NCI-H460 (cell line): ENCODE measurements at places on chromosomes 3 and 15. TPM values are rescaled to one million over a fixed set of nuclear protein-coding genes. Genes with fewer than 3 reads are reported as not detected.

- peak; percentile 63 for DNase-seq
These were observed 127.8 kb downstream of the HCN4 start for GRCh38 chr15:73240866-73241499.

- DNase-seq: no peak
These were observed 650.9 kb downstream of the PDCD6IP start for GRCh38 chr3:34449305-34449704.

DNA sequence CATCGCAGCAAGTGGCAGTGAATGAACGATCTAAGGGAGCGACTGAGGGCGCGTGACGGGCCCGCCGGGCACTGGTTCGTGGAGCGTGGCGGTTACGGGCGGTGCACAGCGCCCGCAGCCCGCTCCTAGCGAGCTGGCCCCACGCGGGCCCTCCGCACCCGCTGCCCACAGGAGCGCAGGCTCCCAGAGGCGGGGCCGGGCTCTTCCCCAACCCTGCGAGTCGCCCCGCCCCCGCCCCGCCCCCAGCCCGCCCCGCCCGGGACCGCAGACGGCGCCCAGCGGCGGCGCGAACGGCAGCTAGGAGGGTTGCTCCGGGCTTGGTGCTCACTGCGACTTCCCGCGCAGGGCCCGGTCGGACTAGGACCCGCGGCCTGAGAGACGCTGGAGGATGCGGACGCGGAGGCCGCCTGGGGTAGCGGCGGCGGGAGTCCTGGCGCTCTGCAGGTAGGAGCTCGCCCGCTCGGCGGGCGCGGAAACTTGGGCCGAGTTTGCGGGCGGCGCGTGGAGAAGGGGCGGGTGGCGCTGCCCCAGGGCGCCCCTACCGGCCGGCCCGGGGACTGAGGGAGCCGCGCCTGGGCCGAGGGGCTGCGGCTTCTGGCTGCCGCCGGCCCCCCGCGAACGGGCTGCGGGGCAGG, at the start of gene C15orf39:
Gene C15orf39, plus strand, starts transcription at position 267 of the 635 bp plus-strand sequence. CDS start 4,167 bp downstream, outside the sequence.
- peak; percentile 52 for DNase-seq

DNA sequence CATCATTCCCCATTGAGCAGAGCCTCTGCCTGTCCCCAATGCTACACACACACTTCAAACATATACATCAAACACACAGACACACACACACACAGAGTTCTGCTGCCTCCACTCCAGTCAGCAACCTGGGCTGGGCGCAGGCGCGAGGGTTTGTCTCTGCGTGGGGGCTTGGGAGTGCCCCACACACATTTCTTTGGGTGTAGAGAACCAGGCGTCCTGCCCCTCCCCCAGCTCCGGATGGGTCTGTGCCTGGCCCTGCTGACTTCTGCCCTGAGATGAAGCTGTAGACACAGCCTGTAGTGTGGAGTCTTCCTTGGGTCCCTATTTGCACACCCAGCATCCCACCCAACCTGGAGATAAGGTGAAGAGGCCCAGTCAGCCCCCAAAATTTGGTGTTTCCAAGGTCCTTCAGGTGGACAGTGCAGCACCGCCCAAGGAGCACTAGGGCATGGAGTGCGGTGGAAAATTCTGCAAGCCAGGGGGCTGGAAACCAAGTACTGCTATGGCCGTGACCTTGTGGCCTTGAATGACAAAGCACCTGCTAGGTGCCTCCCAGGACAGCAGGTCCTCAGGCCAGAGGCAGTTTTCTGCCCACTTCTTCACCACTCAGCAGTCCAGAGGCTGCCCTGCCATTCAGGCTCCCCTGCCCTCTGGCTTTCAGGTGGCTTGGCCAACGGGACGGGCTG, 26.8 kb downstream of the FBXW12 start:
- DNase-seq: no peak

DNA sequence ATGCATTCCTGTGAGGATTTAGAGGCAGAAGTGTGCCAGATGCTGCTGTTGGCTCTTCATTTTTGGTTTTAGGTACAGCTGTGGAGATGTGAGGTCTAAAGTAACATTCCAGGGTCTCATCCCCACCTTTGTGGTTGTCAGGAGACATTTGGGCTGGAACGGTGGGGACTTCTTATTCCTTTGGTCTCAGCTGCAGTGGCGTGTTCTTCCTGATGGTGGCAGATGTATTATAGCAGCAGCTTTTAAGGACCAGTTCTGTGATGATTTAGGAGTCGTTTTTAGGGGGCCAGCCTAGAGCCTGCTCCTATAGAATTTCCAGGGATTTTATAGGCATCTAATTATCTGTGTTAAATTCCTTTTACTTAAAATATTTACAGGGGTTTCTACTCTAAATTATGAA, 221.0 kb upstream of the EOMES start:
- DNase-seq: peak; percentile 5

- no peak for DNase-seq
These were observed 45.1 kb downstream of the TNIK start for GRCh38 chr3:171415070-171415469.

- DNase-seq: no peak
These were observed 170.4 kb upstream of the LRRN1 start for GRCh38 chr3:3628676-3629328.

DNA sequence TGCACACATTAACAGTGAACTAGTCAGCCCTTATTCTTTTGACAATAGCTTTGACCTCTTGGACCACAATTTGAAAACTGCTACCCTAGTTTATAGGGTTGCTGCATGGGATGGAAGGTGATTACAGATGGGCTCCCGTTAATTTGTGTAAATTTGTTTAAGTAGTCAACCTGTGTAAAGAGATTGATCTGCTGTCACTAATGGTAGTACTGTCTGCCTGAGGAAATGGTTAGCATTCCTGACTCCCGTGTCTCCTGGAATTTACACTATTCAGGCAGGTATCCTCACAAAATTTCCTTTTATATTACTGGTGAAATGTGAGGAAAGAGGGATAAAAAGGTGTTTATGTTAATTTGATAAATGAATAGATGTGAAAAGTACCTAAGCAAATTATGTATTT, 15.3 kb upstream of the EBLN2 start:
- DNase-seq: no peak

DNA sequence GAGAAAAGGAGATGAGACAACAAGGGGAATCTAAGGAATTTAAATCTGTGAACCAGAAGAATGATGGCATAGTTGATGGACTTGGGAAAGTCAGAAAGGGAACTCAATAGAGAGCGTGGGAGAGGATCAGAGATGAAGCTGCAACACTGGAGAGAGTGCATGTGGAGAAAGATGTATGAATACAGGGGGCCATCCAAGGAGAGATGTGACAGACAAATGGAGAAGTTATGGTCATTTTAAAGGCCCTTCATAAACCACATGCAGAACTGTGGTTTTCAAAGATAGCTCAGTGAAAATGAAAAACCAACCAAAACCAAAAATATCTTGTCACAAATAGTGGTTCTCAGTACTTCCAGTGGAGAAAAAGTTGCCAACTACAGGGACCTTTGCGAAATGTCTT, 265.2 kb downstream of the SUCLG2 start:
- DNase-seq: no peak

- no peak for DNase-seq
These were observed 93.9 kb downstream of the NEDD4 start for GRCh38 chr15:55899537-55899936.

GRCh38 chr3:66789580-66790237, 208.4 kb upstream of the KBTBD8 start:
- no peak for DNase-seq

DNA sequence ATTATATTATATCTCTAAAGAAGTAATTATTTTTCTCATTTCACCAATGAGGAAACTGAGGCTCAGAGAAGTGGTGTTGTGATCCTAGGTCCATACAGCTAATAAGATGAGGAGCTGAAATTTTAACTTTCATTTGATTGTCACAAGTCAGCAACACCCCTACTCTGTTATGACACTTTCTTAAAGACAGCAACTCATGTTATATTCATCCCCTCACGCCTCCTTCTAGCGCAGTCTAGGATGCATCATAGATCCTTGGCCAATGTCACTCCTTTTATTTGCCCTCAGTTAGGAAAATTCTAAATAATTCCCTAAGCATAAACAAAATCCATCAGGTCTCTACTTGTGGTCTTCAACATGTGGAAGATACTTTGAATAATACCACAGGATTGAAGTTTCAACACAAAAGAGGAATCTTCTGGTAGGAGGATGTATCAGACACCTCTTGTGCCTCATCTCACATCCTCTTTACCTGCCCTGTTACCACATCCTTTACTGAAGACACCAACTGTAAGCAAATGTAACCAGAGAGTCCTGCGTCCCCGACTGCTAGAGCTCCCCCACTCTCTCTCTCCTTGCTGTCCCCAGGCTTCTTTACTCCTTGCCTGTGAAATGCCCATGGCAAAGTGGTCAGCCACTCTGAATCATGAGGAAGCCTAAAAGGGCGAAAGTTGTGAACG, 53.7 kb downstream of the TRIM42 start:
- no peak for DNase-seq

DNA sequence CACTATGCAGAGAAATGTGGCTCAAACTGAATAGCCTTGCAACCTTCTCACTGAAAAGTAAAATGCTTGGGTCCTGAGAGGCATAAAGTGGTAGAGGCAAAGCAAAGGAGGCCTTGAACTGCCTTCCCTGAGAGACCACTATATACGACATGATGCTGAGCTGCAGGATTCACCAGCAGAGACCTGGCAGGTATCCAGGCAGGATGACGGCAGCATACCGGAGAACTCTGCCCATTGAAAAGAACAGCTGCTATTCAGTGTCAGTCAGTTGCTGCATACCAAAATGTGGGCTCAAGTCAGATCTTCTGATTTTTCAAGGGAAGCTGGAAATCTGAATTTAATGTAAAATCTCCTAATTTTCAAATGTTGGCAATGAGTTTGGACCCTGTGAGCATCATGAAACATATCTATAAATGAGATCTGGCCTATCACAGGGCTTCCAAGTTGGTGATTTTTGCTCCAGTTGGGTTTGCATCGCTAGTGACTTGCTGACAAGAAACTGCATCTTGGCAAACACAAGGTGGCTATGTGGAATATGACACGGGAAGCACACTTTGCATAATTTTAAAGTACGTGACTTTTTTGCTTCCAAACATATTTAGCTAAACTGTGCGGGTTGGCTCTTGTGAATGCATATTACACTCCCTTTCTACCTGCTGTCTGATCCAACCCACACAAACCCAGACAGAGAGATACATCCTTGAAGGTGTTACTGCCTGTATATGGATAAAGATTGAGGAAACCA, 529.0 kb downstream of the AGBL1 start:
- DNase-seq: peak; percentile 47

DNA sequence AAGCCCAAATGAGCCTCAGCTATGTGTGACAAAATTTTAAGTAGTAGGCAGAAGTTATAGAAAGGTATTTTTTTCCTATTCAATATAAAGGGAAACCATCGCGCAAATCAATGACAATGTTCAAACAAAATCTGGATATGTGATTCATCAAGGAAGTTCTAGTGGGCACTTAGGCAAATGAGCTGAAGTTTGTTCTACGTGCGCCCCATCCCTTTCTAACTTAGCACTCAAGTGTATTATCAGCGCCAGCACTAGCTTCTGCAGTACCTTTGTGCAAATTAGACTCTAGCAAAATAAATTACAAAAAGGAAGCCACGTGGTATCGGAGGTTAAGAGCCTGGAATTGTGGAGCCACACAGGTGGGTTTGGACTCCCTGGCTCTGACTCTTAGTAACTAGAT, 91.1 kb downstream of the TBL1XR1 start:
- DNase-seq: no peak

GRCh38 chr15:52023169-52023922, 4.3 kb downstream of the MAPK6 start:
- no peak for DNase-seq

- peak; percentile 2 for DNase-seq
These were observed 65.1 kb upstream of the GUCA1C start for GRCh38 chr3:109018828-109019227.

CPNE9 gene
- not detected in 2 replicates for total RNA-seq

MCTP2 gene
- total RNA-seq: 0.45 and 0.61 TPM in 2 replicates

APEH gene
- total RNA-seq: 72.8 and 89.8 TPM in 2 replicates

UROC1 gene
- total RNA-seq: not detected in 2 replicates

MUC20 gene
- total RNA-seq: 0.15 and 0.23 TPM in 2 replicates

IMPDH2 gene
- 496 and 547 TPM in 2 replicates for total RNA-seq

ABHD10 gene
- total RNA-seq: 68.6 and 70.3 TPM in 2 replicates

THBS1 gene
- total RNA-seq: 0.35 and 0.52 TPM in 2 replicates

SLC24A5 gene
- total RNA-seq: not detected in 2 replicates

GPR149 gene
- not detected in 2 replicates for total RNA-seq
